ENCODE measurements at places on chromosomes 1 and 21.

DNA sequence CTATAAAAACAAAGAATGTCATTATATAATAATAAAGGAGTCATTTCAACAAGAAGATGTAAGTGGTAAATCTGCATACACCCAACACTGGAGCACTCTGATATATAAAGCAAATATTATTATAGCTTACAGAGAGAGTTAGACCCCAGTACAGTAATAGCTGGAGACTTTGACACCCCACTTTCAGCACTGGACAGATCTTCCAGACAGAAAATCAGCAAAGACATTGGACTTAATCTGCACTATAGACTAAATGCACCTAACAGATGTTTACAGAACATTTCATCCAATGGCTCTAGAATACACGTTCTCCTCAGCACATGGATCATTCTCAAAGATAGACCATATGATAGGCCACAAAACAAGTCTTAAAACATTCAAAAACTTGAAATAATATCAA lies 20.0 kb upstream of the KCNH1 start:
- DNase-seq: no peak

DNA sequence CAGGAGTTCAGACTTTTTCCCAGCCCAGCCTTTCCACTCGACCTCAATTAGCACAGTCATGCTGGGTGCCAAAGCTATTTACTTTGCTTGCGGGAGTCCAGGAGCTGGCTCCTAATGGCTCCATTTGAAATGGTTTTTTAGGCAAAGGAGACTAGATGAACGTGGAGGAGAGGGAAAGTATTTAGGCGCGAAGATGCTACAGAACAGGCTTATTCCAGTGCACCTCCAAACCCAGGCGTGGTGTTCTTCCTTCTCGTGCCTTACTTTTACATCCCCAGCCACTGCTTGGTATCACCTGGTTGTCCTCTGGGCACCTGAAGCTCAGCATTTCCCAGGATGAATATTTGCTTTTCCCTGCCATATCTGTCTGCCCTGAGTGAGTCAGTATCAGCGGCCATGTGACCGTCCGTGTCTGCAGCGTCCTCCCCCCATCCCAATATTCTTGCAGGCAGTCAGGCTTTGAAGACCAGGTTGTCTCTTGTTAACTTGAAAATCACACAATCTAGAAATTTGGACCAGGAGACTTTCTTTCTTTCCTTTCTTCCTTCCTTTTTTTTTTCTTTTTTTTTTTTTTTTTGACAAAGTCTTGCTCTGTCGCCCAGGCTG lies 198.5 kb downstream of the DYRK1A start:
- DNase-seq: peak; percentile 67

DNA sequence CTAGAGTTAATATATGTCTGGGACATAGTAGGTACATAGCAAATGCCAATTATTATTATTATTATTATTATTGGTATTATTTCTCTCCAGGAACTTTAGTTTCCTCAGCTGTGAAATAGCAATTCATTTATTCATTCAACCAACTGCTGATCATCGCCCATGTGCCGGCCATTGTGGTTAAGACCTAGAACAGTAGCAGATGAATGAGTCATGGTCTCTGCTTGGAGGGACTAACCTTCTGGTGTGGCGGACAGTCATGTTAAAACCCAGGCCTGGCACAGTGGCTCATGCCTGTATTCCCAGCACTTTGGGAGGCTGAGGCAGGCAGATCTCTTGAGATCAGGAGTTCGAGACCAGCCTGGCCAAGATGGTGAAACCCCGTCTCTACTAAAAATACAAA lies 23.8 kb upstream of the LDLRAP1 start:
- no peak for DNase-seq

DNA sequence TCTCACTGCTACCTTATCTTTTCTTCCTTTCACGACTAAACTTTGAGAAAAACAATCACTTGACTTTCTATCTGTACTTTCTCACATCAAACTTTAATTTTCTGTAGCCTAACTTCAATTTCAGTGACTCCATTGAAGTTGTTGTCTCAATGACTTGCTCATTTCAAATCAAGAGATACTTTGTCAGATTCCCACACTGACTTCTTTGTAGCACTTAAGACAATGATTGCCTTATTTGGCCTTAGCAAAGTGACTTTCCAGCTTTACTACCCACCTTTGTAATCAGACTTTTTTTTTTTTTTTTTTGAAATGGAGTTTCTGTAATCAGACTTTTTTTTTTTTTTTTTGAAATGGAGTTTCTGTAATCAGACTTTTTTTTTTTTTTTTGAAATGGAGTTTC lies 37.0 kb downstream of the AGO4 start:
- DNase-seq: no peak

GRCh38 chr1:58251430-58252073 lies 295.0 kb downstream of the OMA1 start:
- DNase-seq: no peak

DNA sequence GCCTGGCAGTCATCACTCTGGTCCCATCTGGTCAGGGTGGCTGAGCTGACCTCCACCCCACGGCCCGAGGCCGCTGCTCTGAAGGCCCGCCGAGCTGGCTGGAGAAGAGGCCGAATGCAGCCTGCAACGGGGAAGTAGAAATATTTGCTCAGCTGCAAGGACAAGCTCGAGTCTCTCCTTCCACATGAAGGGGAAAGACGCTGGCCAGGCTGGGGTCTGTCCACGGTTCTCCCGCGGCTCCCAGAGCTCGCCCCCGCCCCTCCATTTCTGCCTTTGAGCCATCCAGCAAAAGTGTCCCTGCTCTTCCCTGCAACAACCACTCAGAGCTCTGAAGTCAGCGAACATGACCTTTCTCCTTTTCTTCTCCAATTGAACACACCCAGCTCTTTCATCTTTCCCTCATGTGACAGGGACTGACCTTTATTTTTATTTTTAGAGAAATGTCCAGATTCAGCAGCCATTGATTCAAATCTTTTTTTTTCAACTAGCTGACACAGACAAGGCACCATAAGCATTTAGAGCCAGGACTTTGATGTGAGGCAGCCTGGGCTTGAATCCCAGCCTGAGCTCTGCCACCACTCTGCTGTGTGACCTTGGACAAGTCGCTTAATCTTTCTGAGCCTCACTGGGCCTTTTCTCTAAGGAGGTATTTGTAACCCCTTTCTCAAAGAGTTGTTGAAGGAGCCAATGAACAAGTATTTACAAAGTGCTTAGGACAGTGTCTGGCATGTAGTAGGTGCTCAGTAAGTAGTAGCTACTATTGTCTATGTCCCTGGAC lies 149.3 kb upstream of the WNT4 start:
- no peak for DNase-seq

GRCh38 chr1:162823771-162824525 lies 33.4 kb downstream of the HSD17B7 start:
- no peak for DNase-seq

- no peak for DNase-seq
Observed at GRCh38 chr1:22776035-22776613, 65.5 kb downstream of the EPHB2 start.

GRCh38 chr1:209041927-209042326 lies 541.6 kb upstream of the CAMK1G start:
- no peak for DNase-seq

GRCh38 chr1:94887603-94888171 lies 39.2 kb downstream of the CNN3 start:
- DNase-seq: no peak

GRCh38 chr1:99672038-99672437 lies 26.1 kb downstream of the PALMD start:
- no peak for DNase-seq

DNA sequence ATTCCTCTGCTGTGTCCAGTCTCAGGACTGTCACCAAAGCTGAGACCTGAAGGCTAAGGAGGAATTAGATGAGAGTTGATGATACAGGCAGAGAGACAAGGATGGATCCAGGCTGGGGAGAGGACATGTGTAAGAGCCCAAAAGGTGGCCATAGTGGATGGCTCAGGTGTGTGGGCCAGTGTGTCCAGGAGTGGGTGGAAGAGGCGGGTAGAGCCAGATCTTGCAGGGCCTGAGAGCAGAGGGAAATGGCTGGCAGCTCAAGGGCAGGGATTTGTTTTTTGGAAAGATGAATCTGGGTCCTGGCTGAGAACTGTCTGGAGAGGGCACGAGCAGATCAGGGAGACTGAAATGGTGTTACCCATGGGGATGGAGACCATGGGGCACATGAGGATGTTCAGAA lies 38.1 kb downstream of the AZIN2 start:
- DNase-seq: no peak

DNA sequence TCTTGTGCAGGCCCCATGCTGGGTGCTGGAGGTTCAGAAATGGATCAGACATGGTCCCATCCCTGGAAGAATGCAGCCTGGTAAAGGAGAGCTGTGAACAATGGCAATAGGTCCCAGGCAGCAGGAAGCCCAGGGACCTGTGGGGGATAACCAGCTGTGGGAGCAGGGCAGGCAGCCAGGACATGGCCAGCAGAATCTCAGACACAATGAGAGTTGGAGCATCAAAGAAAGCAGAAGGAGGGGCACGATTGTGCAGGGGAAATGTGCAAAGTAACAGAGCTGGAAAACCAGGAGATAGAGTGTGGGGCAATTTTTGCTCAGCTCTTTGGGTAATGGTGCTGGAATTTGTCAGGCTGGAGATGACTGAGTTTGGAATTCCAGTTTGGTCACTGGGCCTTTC lies 44.3 kb downstream of the C8B start:
- no peak for DNase-seq

DNA sequence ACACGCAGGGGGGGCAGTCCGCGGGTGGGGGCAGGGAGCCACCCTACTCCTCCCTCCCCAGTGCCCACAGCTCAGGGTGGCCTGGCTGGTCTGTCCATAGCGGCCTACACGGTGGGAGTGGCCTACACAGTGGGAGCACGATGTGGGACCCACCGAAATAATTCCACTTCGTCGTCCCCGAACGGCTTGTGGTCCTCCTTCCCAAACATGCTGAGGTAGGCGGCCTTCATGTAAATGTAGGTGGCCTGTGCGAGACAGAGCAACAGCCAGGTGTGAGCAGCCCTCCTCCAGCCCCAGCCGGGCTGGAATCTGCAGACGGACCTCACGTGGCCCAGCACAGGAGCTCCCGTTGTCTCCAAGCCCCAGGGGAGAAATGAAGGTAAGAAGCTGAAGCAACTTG lies 34.4 kb downstream of the TTC39A start:
- no peak for DNase-seq

- DNase-seq: no peak
Observed at GRCh38 chr1:204439621-204440375, 28.2 kb upstream of the PPP1R15B start.

DNA sequence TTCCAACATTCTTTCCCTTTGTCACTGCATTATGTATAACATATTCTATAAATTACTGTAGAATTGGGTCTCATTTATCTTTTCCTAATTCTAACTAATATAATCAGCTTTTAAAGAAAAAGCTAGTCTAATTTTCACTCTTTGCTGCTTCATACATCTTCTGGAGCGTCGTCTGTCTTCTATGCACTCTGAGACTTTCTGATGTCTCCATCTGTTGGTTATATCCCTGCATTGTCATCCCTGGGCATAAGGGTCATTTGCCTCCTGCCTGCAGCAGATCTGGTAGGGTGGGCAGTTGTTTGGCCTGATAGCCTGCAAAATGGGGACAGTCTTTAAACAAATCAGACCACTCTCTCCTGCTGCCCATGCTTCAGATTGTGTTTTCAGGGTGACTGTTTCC lies 40.8 kb upstream of the DYNLT5 start:
- no peak for DNase-seq

GRCh38 chr1:11598461-11598860 lies 55.8 kb downstream of the FBXO2 start:
- no peak for DNase-seq

DNA sequence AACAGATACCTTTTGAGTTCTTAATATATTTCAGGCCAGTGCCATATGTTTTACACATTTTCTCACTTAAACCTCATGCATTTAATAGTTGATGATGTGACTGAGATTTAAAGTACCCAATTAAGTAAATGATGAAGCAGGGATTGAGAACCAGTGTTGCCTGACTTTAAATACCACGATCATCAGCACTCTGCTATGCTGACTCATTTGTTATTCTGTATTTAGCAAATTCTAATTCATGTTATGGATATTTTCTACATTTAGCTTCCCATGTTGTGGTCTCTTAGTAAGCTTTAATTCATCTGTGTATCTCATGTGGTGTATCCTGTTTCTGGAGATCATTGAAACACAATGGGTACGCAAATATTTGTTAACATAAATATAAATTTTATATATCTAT lies 363.0 kb downstream of the PTBP2 start:
- no peak for DNase-seq

DNA sequence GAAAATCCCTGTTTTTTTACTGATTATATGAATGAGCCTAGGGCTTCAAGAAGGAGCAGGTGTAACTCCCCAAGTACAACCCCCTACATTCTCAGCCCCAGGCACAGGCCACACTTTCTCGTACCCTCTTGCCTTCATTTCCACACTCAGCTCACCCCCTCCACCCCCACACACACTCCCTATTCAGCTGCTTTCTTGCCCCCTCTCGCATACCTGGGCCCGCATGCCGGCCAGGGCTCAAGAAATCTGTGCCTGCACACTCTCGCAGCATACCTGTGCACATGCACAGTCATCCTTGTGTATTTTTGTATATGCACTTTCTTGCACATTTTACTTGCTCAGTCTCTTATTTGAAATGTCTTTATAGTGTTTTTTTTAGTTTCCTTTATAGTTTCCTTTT lies 2.0 kb downstream of the PTPRF start:
- no peak for DNase-seq

- DNase-seq: no peak
Observed at GRCh38 chr1:77632216-77632615, 50.2 kb downstream of the ZZZ3 start.

- no peak for DNase-seq
Observed at GRCh38 chr1:174946031-174946430, 53.7 kb upstream of the CACYBP start.

- no peak for DNase-seq
Observed at GRCh38 chr1:5479876-5480646, 512.2 kb downstream of the NPHP4 start.

DNA sequence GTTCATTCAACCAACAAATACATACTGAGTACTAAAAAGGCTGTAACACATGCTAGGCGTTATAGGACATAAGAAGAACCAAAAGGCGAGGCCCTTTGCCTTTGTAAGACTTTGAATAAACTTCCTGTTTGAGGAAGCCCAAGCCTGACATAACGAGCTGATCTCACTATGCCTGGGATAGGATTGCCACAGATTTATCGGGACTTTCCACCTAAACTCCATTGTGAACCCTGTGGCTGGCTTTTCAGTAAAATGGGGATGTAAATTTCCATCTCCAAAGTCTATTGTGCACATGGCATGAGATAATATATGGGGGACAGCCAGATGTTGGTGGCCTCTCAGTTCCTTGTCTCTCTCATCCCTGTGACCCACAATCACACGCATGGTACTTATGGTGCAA lies 41.9 kb downstream of the LMO4 start:
- no peak for DNase-seq

DNA sequence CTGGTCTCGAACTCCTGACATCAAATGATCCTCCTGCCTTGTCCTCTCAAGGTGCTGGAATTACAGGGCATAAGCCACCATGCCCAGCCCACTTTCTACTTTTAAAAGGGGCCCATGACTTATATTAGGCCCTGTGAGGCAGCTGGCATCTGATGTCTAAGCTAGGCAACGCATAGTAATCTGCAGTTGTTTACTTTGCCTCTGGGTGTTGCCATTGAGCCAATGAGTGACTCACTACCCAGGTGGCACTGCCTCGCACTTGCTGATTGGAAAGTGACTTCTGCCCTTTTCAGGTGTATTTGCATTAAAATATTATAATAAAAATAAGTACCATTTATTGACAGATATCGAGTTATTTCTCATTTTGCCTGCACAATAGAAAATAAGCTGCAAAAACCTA lies 84.9 kb downstream of the KIF14 start:
- no peak for DNase-seq

- DNase-seq: no peak
Observed at GRCh38 chr1:53562291-53562980, 103.2 kb downstream of the DMRTB1 start.

- DNase-seq: no peak
Observed at GRCh38 chr1:14724246-14724645, 125.8 kb downstream of the KAZN start.
